ENCODE measurements at places on chromosomes 3 and 15.

DNA sequence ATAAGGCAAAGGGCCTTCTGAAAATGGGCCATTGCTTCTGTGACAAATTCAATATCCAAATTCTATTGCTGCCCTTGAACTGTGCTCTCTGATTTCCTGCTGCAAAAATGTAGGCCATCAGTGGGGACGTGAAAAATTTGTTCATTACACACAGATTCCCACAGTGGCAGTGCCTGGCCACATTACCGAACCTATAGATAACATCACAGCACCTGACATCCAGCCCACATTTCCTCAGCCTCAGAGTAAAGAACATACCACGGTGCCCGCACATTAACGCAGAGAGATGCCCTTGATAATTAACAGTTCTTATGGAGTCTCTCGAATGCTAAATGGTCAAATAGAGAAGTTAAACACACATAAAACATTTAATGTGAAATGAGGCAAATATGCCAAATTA, 931.6 kb upstream of the CFAP20DC start:
- no peak for DNase-seq

- peak; percentile 48 for DNase-seq
These were observed 858 bp upstream of the SACM1L start for GRCh38 chr3:45688194-45688881.

- no peak for DNase-seq
These were observed 214.7 kb downstream of the SHQ1 start for GRCh38 chr3:72633534-72633933.

GRCh38 chr3:151446002-151446340, 14.9 kb downstream of the IGSF10 start:
- no peak for DNase-seq

- no peak for DNase-seq
These were observed 354.6 kb downstream of the CADM2 start for GRCh38 chr3:85313380-85313779.

DNA sequence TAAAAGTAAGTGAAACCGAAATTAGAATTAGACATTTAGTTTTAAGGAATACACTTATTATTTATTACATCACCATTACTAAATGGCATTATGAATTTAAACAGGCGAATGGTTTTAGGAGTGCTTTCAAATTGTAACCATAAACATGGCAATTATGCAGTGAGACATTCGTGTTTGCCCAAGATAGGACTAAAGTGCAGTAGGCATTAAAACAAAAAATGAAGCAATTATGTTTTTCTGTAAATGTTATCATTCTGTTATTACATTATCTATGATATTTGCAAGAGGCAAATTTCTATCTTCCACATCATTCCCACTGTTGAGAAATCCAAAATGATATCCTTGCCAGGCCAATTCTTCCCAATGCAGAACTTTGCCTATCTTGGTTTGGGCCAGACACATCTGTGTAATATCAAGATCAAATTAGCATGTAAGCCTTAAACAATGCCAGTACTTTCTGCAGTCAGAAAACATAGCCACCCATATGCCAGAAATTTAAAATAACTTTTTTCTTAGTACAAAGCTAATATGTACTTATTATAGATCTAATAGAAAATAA, 156.9 kb downstream of the ATP8B4 start:
- DNase-seq, result no peak
